ENCODE measurements at places on chromosomes 13 and 19.

GRCh38 chr19:1457031-1457739 lies 7.3 kb downstream of the APC2 start:
- DNase-seq, result no peak

DNA sequence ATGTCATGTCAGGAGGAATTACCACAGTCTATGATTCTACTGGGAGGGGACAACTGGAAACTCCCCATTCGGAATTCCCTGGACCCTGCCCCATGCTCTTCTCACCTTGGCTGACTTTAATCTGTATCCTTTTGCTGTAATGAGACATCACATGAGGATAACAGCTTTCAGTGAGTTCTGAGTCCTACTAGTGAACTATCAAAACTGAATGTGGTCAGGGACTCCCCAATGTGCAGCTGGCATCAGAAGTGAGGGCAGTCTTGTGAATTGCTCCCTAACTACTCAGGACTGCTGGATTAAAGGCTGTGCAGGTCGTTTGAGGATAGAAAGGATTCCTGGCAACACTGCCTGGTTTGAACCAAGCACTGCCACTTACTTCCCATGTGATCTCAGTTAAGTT lies 15.2 kb downstream of the SIGLEC7 start:
- no peak for DNase-seq

- DNase-seq, result no peak
Measured at GRCh38 chr13:111383591-111384440, 63.4 kb downstream of the TEX29 start.

- no peak for DNase-seq
Measured at GRCh38 chr19:46725859-46726393, 9.0 kb upstream of the PRKD2 start.

- DNase-seq, result no peak
Measured at GRCh38 chr13:80865329-80865728, 524.4 kb upstream of the SPRY2 start.

- no peak for DNase-seq
Measured at GRCh38 chr19:23787106-23787505, 28.4 kb upstream of the ZNF681 start.

- DNase-seq, result no peak
Measured at GRCh38 chr13:88764103-88764502, 1092.9 kb downstream of the SLITRK5 start.

- DNase-seq, result no peak
Measured at GRCh38 chr19:45364696-45365095, 5.7 kb downstream of the ERCC2 start.

DNA sequence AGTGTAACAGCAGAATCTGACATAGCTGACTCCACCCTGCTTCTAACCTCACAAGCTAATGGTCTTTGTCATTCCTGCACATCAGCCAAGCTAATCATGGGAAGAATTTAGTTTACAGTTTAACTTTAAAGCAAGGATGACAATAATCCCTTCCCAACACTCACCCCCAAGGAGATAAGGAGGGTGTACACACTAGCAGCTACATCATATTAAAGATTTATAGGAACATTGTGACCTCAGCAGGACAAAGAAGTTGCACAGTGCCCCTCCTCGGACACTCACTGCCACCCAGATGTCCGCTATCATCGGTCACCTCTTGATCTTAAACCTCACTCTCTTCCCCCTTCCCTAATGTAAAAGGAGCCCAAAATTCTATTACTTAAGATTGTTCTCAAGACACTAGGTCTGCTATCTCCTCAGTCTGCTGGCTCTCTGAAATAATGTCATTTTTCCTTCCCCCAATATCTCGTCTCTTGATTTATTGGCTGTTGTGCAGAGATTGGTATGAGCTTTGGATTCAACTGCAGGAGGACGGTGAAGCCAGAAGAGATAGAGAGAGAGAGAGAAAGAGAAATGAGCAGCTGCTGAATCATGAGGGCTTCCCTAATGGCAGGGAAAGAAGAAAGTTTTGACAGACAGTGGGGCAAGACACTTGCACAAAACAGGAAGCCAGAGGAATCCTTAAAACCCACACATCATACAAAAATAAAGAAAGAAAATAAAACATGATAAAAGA lies 17.5 kb upstream of the FFAR2 start:
- DNase-seq, result no peak

- no peak for DNase-seq
Measured at GRCh38 chr19:1097810-1098176, 2.6 kb upstream of the POLR2E start.

DNA sequence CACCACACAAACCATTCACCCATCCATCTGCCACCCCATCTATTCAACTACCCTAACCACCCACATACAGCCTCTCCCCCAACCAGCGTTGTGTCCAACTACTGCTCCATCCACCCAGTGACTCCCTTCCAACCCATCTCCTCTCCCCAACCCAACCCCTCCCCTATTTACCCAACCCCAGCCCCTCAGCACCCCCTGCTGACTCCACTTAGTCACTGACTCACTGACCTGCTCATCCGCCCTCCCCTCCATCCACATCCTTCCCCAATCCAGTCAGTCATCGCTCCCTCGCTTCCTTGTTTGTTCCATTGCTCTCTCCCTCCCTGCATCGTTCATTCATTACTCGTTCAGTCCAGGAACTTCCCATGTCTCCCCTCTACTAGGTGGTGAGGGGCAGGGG lies 39.2 kb downstream of the KCNC3 start:
- no peak for DNase-seq

DNA sequence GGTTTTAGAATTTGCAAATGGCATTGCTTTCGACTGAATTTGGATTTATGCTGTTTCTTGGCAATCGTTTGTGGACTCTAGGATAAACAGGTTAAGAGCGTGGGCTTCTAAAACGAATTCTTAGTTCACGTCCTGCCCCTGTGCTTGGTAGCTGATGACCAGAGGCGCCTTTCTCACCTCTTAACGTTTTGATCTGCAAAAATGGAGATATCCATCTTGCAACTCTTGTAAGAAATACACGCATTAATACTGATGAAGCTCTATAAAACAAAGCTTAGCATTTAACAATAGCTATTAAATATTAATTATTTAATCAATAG lies 580 bp upstream of the KATNAL1 start:
- DNase-seq, result no peak

GRCh38 chr13:52736891-52737290 lies 2.7 kb downstream of the CNMD start:
- DNase-seq, result no peak

GRCh38 chr19:47696635-47697034 lies 16.6 kb upstream of the EHD2 start:
- DNase-seq, result no peak

GRCh38 chr13:96860882-96861281 lies 133.4 kb downstream of the OXGR1 start:
- no peak for DNase-seq

- DNase-seq, result no peak
Measured at GRCh38 chr19:3617463-3617862, 9.1 kb downstream of the CACTIN start.

- DNase-seq, result no peak
Measured at GRCh38 chr19:11444059-11444458, 8.6 kb downstream of the PRKCSH start.

- DNase-seq, result no peak
Measured at GRCh38 chr13:109628251-109628699, 158.1 kb downstream of the IRS2 start.

GRCh38 chr13:42652642-42653415 lies 78.9 kb downstream of the TNFSF11 start:
- DNase-seq, result no peak

- no peak for DNase-seq
Measured at GRCh38 chr13:95924389-95924994, 128.7 kb downstream of the UGGT2 start.

- no peak for DNase-seq
Measured at GRCh38 chr13:84433024-84433423, 550.8 kb upstream of the SLITRK1 start.

DNA sequence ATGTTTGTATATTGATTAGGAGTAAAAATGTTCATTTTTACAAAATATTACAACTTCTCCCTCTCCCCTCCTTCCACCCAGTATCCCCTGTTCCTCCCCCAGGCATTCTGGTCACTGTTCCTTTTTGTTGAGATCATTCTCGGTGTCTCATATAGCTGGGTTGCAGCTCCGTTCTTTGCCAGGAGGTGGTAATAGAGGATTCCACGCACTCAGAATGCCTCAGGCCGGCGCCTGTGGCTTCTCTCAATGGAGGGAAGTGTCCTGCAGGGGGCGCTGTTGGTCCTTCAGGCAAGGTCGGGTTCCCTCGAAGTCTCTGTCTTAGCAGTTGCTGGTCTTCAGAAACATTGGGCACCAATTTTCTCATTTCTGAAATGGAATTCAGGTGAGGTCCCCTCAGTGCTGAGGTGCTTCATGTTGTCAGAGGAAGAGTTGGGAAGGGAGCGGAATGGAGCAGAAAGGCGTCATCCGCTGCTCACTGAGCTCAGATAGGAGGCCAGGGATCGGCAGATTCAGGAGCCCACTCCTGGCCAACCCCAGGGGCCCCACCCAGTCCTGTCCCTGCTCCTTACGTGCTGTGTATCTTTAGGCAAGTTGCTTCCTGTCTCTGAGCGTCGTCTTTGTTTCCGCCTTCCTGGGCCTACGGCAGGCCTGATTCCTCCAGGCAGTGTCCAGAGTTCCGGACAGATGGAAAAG lies 10.3 kb upstream of the GARIN5A start:
- DNase-seq, result no peak

DNA sequence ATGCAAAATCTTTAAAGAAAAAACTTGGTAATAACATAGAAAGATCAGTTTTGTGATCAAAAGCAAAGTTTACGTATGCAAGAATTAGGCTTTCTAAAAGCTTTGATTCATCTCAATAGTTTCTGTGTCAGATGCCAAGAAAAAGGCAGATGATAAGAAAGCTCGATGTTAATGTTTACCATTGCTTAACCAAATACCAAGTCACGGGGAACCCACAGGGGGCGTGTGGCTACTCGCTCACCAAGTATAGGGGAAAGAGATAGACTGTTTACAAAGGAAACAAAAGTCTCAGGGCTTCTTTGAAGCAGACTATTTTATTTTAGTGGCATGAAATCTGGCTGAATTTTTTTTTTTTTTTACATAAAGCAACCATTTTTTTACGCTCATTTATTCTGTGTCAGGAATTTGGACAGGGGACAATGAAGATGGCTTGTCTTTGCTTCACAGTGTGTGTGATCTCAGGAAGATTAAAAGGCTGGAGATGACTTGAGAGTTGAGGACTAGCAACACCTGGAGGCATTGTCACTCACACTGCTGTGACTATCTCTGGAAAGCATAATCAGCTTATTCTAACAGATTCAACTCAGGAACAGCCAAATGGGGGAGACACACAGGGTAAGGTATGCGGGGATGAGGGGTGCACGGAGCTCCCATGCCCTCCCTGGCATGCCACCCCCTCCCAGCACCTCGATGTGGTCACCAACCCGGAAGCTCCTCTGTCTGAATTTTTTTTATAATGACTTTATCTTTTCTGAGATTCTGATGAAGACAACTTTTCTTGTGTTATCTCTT lies 24.9 kb downstream of the RCBTB1 start:
- no peak for DNase-seq

DNA sequence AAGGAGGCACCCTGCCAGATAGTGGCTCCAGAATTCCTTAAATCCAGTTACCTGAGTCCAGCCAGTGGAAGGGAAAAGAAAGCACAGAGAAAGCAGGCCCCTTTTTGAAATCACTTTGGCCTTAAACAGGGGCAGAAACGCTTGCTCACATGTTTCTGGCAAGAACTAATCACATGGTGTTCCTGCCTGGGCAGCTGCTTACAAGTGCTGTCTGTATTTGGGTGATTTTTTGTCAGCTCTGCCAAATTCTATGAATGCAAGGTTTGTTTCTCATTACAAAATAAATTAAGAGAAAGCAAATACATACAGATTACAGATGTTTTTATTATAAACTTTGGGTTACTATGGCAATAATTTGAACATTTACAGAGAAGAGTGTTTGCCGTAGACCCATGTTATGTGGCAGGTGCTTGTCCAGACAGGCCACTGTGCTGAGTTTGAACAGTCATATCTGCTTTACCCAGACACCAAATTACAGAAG lies 1237.8 kb downstream of the SLITRK5 start:
- no peak for DNase-seq

- no peak for DNase-seq
Measured at GRCh38 chr13:113299951-113300350, 2.9 kb downstream of the LAMP1 start.

DNA sequence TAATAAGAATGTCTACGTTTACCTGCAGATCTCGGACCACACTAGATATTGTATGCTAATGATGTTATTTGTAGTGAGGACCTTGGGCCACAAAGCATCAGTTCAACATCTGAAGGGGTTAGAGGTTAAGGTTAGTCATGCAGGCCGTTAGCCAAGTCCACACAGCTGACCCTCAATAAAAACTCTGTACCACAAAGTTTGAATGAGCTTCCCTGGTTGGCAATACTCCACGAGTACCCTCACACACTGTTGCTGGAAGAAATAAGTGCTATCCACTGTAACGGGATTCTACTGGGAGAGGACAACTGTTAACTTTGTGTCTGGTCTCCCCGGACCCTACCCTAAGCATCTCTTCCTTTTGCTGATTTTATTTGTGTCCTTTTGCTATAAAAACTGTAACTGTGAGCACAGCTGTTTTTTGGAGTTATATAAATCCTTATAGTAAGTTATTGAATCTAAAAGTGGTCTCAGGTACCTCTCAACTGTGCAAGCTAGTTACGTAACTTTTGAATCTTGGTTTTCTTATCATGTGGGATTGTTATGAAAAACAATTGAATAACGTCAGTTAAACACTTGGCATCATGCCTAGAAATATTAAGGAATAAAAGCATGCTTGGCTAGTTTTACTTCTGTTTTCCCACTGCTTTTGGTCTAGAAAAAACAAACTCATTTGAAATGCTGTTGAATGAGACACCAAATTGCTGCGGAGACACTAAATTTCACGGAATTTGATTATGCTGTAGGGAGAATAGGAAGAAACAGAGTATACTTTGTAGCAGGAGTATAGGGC lies 181.5 kb downstream of the DNAJC3 start:
- DNase-seq, result no peak

GRCh38 chr13:29677627-29678026 lies 82.1 kb upstream of the SLC7A1 start:
- DNase-seq, result no peak

GRCh38 chr19:36013280-36014011 lies 567 bp downstream of the ALKBH6 start:
- no peak for DNase-seq

- no peak for DNase-seq
Measured at GRCh38 chr13:91557328-91558090, 159.1 kb downstream of the GPC5 start.

DNA sequence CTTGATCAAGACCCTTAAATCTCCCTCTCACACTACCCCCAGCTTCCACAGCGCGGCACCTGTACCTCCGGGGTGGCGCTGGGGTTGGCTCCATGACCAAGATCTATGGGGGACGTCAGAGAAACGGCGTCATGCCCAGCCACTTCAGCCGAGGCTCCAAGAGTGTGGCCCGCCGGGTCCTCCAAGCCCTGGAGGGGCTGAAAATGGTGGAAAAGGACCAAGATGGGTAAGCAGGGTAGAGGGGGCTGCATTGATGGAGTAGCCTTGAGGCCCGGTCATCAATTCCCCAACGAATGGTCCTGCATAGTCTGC lies 8.1 kb upstream of the CD79A start:
- no peak for DNase-seq

DNA sequence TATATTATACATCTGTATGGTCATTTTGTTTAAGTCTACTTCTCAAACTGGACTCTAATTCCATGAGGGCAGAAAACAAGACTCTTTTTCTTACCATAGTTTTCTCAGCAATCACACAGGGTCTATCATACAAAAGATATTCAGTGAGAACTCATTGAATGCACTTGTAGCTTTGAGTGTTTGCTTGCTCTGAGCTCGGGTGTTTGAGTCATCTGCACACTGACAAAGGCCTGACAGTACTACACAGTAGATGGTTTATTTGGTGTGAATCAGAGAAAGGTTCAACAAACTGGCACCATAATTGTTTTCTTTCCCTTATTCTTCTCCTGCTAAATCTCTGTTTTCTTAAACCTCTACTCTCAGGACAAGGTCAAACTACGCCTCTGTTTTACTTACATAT lies 586.4 kb downstream of the LMO7 start:
- no peak for DNase-seq

Data from heart right ventricle (tissue), 16 donors.